ENCODE measurements at places on chromosomes 7 and 10. TPM values are rescaled to one million over a fixed set of nuclear protein-coding genes. Genes with fewer than 3 reads are reported as not detected.

The RASSF4 gene
- total RNA-seq = 6.1 TPM

The BICC1 gene
- total RNA-seq = 12.1 TPM

The TAS2R5 gene
- not detected for total RNA-seq

The HKDC1 gene
- total RNA-seq = under 0.01 TPM

The OR2A7 gene
- 0.84 TPM for total RNA-seq

The FFAR4 gene
- not detected for total RNA-seq

The SMKR1 gene
- not detected for total RNA-seq

All from bronchus fibroblast of lung (primary cell).